H7 (cell line): ENCODE measurements at places on chromosomes 6 and 20. TPM values are rescaled to one million over a fixed set of nuclear protein-coding genes. Genes with fewer than 3 reads are reported as not detected.
A peak's percentile ranks its signal among the peaks of the same experiment; 100 is the strongest.

GRCh38 chr6:131124336-131125071 is 10.8 kb upstream of the AKAP7 start:
- no peak for DNase-seq

- no peak for DNase-seq
These were observed 10.2 kb upstream of the CHRNA4 start for GRCh38 chr20:63371291-63371865.

- DNase-seq, result peak; percentile 89
These were observed 19.2 kb upstream of the SPDEF start for GRCh38 chr6:34575326-34575725.

DNA sequence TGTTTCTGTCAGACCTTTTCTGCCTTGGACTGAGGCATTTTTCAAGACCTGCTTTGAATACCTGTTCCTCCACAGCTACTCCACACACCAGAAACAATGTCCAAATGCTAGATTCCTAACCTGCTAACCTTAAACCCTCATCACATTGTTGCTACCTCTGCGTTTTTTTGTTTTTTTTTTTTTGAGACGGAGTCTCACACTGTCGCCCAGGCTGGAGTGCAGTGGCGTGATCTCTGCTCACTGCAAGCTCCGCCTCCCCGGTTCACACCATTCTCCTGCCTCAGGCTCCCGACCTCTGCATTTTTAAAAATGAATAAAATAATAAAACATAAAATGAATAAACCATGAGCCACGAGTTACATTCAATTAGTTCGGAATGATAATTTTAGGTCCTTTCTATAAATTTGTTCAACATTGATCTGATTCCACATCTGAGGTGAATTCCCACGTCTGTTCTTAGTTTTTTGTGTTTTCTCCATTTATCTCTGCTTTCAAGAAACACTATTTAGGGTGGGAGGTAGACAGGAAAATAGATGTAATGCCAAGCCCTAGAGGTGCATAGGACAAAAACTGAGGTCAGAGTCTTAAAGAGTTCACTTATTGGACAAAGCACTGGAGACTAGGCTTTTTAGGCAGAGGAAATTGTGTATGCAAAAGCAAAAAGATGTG is 1.3 kb downstream of the C6orf89 start:
- no peak for DNase-seq

The ARG1 gene
- total RNA-seq, result not detected in 2 replicates

- no peak for DNase-seq
These were observed 15.8 kb upstream of the CEP162 start for GRCh38 chr6:84243240-84243639.

The NNAT gene
- 205 and 219 TPM in 2 replicates for total RNA-seq

GRCh38 chr20:55365745-55366144 is 639.6 kb downstream of the CBLN4 start:
- DNase-seq, result no peak

- no peak for DNase-seq
These were observed 109.0 kb downstream of the TAF4 start for GRCh38 chr20:61956396-61957342.

DNA sequence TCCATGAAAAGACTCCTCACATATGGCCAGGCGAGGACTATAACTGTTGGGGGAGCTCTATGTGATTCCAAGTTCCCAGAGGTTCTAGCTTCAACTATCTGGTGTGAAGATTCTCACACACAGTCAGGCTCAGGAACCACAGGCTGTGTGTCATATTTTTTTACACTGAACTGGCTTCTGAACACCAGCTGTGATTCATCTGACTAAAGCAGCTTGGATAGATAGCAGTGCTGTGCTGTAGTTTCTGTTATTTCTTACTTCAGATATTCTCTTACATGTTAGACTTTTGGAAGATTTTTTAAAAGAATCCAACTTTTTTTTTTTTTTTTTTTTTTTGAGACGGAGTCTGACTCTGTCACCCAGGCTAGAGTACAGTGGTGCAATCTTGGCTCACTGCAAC is 140.7 kb upstream of the MCHR2 start:
- no peak for DNase-seq

DNA sequence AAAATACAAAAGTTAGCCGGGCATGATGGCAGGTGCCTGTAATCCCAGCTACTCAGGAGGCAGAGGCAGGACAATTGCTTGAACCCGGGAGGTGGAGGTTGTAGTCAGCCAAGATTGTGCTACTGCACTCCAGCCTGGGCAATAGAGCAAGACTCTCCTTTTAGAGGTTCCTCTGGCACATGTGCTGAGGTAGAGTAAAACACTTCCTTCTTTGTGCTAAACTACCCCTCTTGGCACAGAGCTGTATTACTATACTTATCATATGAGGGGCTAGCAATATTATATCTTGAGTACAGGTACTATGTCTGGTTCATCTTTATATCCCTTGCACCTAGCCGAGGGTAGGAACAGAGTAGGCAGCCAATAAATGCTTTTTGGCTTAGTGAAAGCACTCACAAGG is 40.2 kb upstream of the SAMHD1 start:
- DNase-seq, result no peak

DNA sequence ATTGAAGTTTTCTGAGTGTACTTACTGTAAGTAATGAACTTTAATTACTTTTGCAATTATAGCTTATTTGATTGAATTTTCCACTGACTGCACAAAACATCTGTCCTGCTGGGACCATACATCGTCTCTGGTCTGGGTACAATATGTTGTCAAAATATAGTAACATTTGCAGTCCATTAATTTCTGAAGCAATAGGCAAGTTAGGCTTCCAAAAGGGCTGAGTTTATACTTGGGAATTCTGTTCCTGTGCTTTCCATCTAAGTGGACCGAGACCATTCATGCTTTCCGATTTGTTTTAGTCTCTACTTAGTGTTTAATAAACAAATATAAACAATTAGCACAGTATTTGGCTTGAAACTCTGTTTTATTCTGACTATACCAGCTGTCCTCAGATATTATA is 139.3 kb downstream of the RFPL4B start:
- no peak for DNase-seq

The TRMT6 gene
- 9.8 and 10.3 TPM in 2 replicates for total RNA-seq

DNA sequence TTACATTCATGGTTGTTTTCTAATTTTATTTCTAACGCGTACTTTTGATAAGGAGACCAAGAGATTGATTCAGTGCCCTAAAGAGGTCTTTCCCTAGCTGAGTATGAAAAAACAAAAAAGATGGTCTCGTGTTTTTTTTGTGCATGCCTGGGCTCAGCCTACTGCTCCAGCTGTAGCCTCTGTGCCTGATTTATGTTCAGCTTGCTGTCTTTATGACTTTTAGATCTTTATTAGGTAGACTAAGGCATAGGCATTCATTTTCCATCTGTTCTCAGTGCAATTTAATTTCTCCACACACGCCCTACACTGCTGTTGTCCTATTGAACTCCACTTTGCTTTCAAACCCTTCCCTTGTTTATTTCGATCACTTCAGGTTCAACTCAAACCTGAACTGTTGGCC is 56.5 kb downstream of the OPRM1 start:
- no peak for DNase-seq

The PTCRA gene
- total RNA-seq, result not detected in 2 replicates

The CALHM4 gene
- total RNA-seq, result not detected in 2 replicates

The BEND6 gene
- 1.7 and 1.8 TPM in 2 replicates for total RNA-seq

The SS18L1 gene
- 15.1 and 25.1 TPM in 2 replicates for total RNA-seq

GRCh38 chr6:81727876-81728517 is 24.5 kb downstream of the TENT5A start:
- no peak for DNase-seq

- no peak for DNase-seq
These were observed 3.9 kb upstream of the ZNF292 start for GRCh38 chr6:87151471-87151780.

- no peak for DNase-seq
These were observed 117.8 kb upstream of the RSPO3 start for GRCh38 chr6:127000631-127001030.

The WFDC2 gene
- total RNA-seq, result 10.0 and 16.5 TPM in 2 replicates

The RXRB gene
- 16.7 and 18.1 TPM in 2 replicates for total RNA-seq

The PRSS35 gene
- total RNA-seq, result 1.5 and 1.6 TPM in 2 replicates

DNA sequence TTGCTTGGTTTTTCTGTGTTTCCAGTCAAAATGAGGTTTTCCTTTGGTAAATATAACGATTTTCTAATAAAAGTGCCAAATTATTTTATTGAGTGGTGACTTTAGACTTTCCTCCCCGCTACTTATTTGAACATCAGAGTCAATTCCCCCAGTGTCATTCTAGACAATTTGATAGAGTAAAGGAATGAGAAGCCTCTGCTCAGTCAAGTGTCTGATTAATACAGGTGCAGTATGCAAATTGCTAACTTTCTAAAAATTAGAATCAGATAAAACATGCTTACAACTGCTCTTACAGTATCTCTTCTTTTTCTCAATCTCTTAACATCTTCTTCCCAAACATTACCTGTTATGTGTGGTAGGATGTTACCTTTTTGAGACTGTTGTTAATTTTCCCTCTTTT is 148.7 kb downstream of the CD83 start:
- no peak for DNase-seq

GRCh38 chr6:42120895-42121865 is 21.2 kb downstream of the C6orf132 start:
- DNase-seq, result no peak

GRCh38 chr6:98039904-98040607 is 757.0 kb upstream of the MMS22L start:
- no peak for DNase-seq

The PRDM13 gene
- 0.14 TPM in 1 of 2 replicates, not detected in the other for total RNA-seq

- DNase-seq, result no peak
These were observed 9.2 kb upstream of the EMILIN3 start for GRCh38 chr20:41375846-41376245.

- no peak for DNase-seq
These were observed 28.9 kb upstream of the SLC35D3 start for GRCh38 chr6:136893187-136893586.

The SLC17A1 gene
- total RNA-seq, result not detected in 2 replicates

DNA sequence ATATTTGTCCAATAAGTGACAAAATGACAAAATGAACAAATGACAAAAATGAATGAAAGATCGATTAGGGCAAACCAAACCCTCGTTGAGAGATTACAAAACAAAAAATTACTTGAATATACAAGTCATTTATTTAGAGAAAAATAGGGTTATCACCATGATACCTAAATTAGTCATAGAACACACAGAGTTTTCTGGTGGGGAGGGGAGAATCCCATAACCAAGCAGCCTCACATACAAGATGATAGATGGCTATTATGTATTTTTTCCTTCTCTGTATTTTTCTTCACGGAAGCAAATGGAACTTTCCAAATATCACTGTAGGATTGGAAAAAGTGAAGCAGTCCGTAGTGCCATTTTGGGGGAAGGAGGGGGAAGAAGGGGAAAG is 28.5 kb upstream of the BMP6 start:
- DNase-seq, result no peak

The ARMC12 gene
- 0.94 and 3.0 TPM in 2 replicates for total RNA-seq
